ENCODE measurements at places on chromosomes 3 and 15. TPM values are rescaled to one million over a fixed set of nuclear protein-coding genes. Genes with fewer than 3 reads are reported as not detected.

GRCh38 chr3:157369727-157370421, 66.8 kb upstream of the PTX3 start:
- DNase-seq, result no peak

DNA sequence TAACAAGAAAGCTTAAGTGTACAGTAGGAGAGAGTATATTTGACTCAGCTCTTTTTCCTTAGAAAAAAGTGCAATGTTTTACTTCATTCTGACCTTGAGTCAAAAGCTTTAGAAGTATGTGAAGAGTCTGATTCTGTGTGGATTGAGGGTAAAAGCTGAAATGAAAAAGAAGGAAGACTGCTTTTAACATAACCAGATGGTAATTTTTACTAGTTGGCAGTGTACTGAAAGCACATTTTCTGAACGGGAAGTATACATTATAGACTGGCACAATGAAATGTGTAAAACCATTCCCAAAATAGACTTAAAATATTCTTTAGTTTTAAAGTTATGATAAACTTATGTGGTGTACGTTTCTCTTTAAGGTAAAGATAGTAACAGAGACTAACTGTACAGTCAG, 197.8 kb upstream of the ZNF717 start:
- no peak for DNase-seq

GRCh38 chr15:43106486-43106829, 620 bp upstream of the UBR1 start:
- DNase-seq, result peak; percentile 2

DNA sequence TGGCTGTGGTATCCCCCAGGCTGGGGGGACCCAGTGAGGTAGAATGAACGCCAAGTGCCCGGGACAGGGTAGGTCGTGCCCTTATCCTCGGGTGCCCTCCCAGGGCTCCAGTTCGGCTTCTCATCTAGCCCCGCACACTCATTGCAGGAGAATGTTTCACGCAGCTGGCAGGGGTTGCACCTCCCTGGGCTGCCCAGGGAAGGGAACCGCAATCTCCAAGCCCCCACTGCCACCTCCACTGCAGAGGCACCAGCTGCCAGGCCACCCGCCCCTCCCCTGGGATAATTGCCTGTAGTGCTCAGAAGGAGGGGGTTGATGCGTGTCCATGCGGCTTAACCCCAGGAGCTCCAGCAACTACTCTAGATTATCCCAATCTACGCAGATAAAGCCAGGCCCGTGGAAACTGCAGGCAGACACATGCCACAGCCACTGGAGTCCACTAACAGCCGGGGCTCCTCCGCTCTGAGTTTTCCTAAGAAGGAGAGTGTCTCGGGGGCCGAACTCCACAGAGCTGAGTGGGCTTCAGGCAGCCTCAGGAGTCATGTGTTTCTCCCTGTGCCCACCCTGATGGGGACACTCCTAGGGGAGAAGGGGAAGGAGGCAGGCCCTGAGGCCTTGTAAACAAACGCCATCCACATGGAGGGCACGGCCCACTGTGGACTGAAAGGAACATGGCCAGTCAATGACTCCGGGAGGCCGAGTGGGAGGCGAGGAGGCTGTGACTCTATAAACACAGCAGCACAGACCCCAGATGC, 137.2 kb upstream of the IQSEC1 start:
- no peak for DNase-seq

DNA sequence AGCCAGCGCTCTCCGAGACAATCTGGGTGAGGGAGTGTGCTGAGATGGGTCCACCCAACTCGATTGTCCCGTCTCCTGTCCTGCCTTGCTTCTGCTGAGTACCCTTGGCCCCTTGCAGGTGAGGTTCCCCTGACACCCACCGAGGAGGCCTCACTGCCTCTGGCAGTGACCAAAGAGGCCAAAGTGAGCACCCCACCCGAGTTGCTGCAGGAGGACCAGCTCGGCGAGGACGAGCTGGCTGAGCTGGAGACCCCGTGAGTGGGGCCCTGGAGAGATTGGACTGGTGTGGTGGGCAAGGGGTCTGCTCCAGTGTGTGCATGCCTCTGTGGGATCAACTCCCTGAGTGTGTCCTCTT, 23.6 kb downstream of the NBEAL2 start:
- DNase-seq, result no peak

Gene CCNL1
- total RNA-seq, result 330 TPM

- no peak for DNase-seq
These were observed 27.8 kb upstream of the SPTBN5 start for GRCh38 chr15:41921639-41922038.

- DNase-seq, result no peak
These were observed 611.2 kb upstream of the GRM7 start for GRCh38 chr3:6249679-6250078.

Gene TMEM42
- total RNA-seq, result 29.6 TPM

Gene CLEC3B
- 1.2 TPM for total RNA-seq

DNA sequence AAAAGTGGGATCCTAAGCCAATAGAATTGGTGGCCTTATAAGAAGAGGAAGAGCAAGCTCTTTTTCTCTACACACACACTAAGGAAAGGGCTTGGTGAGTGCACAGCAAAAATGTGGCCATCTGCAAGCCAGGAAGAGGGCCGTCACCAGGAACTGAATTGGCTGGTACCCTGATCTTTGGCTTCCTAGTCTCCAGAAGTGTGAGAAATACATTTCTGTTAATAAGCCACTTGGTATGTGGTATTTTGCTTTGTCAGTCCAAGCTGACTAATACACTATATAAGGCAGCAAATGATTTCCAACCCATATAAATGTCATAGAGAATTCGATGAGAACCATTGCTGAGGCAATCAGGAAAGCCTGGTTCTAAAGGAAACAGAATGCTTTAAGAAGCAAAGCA, 816.3 kb upstream of the SEMA6D start:
- no peak for DNase-seq

Gene STRIT1
- total RNA-seq, result not detected

GRCh38 chr3:15929944-15930571, 132.3 kb upstream of the ANKRD28 start:
- no peak for DNase-seq

- DNase-seq, result no peak
These were observed 26.0 kb upstream of the HCN4 start for GRCh38 chr15:73394782-73395181.

DNA sequence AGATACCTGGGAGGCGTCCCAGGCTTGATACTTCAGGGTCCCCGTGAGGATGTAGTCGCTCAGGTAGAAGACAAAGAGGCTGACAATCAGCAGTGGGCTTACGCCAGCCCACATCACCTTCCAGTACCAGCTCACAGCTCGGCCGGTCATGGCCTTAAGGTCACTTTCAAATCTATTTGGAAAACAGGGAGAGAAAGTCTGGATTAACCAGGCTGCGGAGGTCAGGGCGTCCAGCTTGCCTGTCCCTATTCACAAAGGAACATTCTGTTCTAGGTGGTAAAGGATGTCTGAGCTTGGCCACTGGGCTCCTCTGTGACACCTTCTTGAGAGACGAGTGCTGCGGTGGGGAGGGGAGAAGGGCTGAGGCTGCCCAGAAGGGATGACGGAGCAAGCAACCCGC, 36.5 kb downstream of the SLC6A20 start:
- no peak for DNase-seq

GRCh38 chr3:125316949-125317348, 58.2 kb downstream of the ZNF148 start:
- no peak for DNase-seq

GRCh38 chr15:41801185-41801584, 26.7 kb upstream of the JMJD7 start:
- DNase-seq, result no peak

Gene PLA2G4E
- not detected for total RNA-seq

DNA sequence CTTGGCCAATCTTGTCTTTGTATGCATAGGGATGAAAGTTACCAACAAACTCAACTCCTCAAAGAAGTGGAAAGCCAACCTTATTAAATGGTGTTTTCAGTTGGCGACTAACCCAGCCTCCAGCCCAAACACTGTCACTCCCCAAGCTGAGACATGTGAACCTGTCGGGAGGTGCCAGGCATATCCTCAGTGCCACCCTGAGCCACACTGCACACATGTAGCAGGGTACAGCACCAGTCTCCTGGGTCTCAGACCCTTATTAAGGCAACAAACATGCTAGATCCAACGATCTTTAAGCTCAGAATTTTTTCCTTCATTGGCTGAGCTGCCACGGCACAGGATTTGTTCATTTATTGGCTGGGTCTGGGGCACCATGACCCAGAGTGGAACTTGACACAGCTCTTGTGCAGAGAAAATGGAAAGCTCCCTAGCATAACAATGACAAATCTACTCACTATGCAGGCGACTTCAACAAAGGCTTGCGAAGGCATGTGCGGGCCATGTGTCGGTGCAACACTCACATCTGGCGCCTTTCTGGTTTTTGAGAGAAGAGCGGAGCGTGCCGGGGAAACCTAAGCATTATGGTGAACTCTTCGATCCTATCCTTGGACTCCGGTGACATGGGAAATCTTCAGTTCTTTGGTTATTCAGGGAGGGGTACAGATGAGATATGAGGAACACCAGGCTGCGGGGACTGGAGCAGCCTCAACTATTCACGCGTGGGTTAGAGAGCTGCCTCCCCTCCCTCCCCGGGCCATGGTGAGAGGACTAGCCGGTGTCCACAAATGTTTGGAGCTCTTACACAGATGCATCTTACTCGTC, 190.1 kb downstream of the FAM43A start:
- DNase-seq, result no peak

DNA sequence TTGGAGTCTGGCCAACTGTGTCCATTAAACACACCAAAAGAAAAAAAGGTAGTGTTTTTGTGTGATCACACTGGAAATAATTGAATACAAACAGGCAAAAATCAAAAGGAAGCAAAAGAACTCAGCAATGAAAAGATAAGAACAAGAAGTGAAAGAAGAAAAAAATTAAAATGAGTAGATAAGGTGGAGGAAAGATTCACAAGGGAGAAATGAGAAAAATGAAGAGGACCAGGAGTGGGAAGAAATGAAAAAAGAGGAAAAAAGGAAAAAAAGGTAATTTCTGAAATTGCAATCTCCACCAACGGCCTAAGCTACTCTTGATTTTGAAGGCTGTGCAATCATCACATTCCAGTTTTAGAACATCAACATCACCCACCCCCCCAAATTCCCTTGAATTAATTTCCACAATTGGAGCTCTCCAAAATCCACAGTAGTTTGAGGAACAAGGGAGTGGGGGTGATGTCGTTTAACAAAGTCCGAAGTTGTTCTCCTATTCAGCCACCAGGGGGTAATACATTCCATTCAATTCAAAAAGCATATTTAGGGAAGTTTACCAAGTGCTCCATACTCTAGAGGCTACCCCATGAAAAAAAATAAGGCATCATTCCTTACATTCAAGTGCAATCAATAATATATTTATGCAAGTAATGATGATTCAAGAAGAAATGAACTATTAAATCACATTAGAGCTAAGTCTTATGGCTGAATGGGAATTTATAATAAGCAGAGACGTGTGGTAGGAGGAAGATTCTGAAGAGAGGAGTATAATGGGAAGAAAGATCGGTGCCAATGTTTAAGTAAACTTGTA, 37.4 kb downstream of the ZNF860 start:
- DNase-seq, result no peak

GRCh38 chr3:60384341-60384740, 866.9 kb downstream of the FHIT start:
- no peak for DNase-seq

- DNase-seq, result peak; percentile 4
These were observed 84.8 kb upstream of the FOXB1 start for GRCh38 chr15:59918994-59919951.

Gene FOXB1
- not detected for total RNA-seq

GRCh38 chr3:123559040-123559861, 25.6 kb downstream of the HACD2 start:
- peak; percentile 53 for DNase-seq

DNA sequence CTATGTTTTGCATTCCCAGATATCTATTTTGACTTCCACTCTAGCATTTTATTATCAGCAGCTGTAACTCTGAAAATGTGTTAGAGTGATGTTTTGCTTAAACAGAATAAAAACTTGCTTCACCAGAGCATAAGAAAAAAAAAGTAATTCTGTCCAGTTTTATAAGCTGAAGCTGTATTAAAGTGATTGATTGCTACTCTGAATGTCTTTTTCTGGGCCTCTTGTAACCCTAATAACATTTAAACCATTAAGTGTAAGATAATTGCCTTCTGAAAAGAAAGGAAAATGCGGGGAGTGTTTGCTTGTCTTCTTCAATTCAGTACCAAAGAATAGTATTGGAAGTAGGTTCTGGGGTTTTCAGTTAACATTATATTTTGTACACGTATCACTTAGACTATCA, 57.9 kb upstream of the UBE2E1 start:
- DNase-seq, result no peak

Gene APOD
- not detected for total RNA-seq

Gene FETUB
- not detected for total RNA-seq

- DNase-seq, result no peak
These were observed 47.2 kb upstream of the KLF13 start for GRCh38 chr15:31279221-31280045.

DNA sequence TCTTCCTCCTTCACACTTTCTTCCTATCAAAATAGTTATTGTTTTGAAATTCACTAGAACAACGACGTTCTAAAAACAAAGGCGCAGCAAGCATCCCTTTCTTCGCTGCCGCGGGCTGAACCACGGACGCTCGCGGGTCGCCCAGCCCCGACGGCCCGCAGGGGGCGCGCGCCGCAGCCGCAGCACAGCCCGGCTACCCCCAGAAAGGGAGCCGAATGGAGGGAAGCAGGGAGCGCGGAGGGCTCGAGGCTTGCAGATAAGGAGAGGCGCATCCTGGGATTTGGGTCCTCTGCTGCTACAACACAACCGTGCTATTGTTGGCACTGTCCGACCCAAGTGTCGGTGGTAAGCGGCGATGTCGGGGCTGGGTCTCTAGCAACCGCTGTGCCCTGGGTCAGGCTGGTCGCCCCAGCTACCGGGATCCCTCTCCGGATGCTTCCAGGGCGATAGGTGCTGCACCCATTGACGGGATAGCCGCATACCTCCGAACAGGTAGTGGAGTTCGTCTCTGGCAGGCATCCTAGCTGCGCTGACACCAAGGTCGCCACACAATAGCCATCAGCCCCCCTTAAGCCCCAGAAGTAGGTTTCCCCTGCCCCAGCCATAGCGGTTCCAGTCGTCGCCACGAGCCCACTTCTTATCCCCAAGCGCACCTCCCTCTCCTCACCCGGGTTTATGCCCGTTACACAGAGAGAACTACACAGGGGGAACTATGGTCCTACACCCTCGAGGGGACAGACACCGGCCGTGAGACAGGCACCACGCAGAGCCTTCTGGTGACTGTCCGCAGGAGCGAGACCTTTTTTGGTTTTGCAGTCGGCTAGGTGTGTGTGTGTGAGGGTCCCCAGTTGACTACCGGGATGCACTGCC, 6.0 kb downstream of the ONECUT1 start:
- no peak for DNase-seq

Gene DLL4
- total RNA-seq, result not detected

Gene PAQR5
- not detected for total RNA-seq

- no peak for DNase-seq
These were observed 31.5 kb upstream of the SLC6A6 start for GRCh38 chr3:14370720-14371572.

Gene EPB42
- total RNA-seq, result not detected

All from CD4-positive, alpha-beta memory T cell (primary cell).